ENCODE measurements at places on chromosomes 5 and 9. TPM values are rescaled to one million over a fixed set of nuclear protein-coding genes. Genes with fewer than 3 reads are reported as not detected.

DNA sequence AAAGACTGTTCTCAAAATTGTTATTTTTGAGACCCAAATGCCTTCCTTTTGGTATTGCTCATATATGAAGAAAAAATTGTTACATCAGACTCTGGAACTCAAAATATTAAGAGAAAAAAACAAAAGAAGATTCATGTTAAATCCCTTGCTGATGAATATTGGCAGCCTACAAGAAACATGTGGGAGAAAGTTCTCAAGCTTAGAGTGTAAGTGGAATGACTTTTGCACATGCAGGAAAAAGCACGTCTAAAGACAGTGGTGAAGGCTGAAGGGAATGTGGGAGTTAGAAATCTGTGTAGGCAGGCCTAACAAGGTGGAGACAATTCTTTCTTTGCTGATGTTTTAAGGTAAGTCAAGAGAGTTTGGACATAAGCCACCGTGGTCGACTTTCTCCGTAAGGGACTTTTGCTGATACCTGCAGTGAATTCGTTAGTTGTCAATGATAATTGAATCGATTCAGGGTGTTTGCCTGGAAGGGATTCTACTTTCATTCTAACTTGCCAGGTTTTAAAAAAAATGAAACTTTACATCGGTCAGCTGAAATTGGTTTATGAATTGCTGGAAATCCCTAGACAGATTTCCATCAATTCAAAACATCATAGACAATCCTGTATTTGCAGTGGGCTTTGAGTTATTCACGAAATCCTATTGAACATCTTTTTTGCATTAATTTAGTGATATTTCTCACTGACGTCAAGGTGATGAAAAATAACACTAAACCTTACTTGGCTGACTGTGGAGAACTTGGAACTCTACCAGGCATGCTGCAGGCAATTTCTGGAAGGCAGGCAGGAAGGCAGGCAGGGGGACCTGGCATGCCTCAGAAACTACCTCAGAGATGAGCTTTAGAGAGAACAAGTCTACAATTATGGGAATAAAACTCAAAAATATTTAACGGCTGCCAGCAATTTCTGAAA is 359.1 kb upstream of the ADAMTSL1 start:
- DNase-seq: no peak

DNA sequence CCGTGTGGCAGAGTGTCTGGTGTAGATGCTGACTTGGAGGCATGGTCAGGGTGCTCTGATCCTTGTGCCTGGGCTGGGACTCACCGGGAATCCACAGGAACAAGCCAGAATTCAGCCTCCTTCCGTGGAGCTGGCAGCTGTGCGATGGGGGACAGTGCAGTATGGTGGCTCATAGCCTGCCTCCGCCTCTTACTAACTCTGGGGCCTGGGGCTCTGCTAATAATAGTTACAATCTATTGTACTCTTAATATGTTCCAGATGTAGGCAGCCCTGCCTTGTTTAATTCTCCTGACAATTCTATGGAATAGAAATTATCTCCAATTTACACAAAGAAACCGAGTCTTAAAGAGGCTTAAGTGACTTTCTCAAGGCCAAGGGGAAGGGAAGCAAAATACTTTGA is 77.6 kb downstream of the PCDH1 start:
- DNase-seq: no peak

DNA sequence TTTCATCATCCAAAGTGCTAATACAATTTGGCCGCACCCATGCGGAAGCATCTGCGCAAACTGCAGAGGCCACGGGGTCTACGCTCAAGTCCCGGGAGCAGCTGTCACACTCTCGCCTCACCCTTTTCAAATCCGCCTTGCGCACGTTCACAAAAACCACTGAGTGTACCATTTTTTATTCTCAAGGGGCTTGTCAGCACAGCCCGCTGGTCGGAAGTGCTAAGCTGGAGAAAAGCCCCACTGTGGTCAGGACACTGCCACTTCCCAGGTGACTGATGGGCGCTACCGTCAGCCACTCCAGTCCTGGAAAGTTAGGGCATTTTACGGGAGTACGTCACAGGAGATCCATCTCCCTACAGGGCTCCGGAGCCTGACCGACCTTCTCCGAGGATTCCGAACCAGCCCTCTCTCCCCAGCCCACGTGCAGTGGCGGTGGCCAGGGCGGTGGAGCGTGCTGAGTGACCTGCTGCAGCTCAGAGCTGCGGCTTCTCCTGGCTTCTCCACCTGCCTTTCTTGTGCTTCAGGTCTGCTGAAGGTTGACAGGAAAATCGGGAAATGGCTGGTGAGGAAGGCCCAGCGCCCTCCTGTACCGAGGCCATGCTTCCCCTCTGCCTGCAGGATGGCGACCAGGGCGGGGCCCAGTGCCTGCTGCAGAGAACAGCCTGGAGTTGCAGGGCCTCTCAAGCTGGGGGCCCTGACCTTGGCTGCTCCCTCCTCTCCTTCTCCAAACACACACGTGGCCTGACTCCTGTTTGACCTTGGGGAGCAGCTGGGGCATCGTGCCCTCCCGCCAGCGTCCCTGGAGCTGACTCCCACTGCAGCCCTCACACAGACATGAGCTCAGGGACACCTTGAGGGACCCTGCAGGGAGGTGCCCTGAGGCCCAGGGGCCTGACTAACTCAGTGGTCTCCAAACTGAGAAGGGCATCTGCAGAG is 14.3 kb downstream of the RASGEF1C start:
- DNase-seq: no peak

- DNase-seq: no peak
Measured at GRCh38 chr9:72919246-72919945, 33.5 kb downstream of the ALDH1A1 start.

GRCh38 chr5:142640316-142641005 is 45.4 kb downstream of the FGF1 start:
- no peak for DNase-seq

DNA sequence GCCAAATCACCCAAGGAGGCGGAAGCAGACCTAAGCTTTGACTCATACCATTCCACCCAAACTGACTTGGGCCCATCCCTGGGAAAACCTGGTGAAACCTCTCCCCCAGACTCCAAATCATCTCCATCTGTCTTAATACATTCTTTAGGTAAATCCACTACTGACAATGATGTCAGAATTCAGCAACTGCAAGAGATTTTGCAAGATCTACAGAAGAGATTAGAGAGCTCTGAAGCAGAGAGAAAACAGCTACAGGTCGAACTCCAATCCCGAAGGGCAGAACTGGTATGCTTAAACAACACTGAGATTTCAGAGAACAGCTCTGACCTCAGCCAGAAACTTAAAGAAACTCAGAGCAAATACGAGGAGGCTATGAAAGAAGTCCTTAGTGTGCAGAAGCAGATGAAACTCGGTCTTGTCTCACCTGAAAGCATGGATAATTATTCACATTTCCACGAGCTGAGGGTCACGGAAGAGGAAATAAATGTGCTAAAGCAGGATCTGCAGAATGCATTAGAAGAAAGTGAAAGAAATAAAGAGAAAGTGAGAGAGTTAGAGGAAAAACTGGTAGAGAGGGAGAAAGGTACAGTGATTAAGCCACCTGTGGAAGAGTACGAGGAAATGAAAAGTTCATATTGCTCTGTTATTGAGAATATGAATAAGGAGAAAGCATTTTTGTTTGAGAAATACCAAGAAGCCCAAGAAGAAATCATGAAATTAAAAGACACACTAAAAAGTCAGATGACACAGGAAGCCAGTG is 15.8 kb upstream of the TTC23L start:
- DNase-seq: no peak

- DNase-seq: no peak
Measured at GRCh38 chr5:78644741-78645300, 3.8 kb downstream of the LHFPL2 start.

DNA sequence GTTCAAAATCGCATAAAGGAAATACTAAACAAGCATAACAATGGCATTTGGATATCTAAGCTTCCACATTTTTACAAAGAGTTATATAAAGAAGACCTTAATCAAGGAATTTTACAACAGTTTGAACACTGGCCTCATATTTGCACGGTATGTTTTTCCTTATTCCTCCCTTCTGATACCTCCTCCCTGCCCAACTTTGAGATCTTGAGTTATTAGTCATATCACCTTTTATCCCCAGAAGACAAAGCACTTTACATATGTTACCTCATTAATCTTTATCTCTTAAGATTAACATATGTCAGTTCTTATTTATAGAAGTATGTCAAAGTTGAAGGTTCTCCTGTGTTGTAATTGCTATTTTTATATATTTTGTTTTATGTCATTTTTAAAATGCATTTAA is 29.8 kb downstream of the TDRD7 start:
- DNase-seq: no peak

GRCh38 chr5:154286557-154286956 is 96.0 kb downstream of the GALNT10 start:
- no peak for DNase-seq

DNA sequence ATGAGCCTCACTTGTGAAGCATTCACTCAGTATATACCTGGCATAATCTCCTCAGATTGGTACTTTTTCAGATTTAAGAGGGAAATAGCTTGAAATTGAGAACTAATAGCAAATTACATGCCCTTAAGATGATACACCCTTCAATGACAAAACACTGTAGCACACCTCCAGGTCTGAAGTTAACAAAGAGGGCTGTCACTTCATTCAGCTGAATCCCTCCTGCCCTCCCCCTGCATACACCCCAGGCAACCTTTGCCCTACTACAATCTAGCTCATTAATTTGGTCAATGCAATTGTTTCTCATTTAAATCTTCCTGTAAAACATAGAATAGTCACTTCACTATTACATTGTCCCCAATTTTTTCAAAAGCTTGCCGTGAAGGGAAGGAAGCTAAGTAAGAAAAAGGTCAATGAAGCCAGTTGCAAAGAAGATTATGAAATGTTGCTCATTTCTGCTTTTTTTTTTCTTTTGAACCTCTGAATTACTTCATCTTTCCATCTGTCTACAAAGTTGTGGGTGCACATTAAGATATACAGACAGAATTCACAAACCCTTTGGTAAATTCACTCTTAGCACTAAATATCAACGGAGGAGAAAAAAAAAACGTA is 294.8 kb upstream of the PTGER4 start:
- DNase-seq: no peak

DNA sequence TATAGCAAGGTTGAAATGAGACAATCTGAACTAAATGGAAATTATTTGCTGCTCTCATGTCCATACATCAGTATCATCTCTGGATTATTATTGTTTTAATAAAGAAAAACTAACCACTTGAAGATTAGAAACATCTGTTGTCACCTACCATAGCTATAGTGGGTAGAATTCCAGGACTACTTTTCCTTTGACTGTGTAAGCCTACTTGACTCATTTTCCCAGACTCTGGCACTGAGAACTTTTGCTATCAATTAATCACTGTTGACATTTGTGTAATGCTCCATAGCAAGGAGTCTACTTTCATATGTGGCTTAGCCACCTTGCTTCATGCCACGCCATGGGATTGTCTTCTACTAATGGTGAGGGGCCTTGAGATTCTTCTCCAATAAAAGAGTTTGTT is 59.9 kb upstream of the ARRDC3 start:
- no peak for DNase-seq

DNA sequence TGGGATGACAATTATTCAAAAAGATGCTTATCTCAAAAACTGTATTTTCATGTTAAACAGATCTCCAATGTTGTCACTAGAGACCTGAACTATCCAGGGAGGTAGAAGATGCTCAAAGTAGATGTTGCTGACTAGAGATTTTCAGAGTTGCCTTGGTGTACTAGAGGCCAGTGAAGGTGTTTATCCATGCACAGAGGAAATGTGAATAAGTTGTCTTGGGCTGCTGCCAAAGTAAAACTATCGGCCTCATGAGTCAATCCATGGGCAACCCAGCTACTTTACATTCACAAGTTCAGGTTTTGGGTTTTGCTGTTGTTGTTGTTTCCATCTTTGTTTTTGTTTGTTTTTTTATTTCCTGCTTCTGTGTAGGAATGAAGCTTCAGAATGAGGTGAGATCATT is 141.1 kb upstream of the RANBP3L start:
- DNase-seq: no peak

DNA sequence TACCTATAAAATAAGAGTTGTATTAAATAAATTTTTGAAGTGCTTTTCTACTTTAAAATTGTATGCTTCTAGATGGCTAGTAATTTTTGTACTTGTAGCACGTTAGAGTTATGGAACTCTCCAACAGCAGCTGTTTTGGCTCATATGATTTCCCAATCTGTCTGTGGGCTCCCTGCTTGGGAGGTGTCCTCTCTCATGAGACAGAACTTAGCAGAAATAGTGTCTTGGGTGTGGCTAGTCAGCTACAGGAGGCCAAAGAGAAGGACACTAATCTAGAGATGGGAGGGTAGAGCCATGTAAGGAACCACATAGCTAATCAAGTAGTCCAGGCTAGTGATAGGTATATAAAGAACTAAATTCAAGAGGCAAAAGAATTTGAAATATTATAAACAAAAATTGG is 78.4 kb upstream of the DAB2 start:
- no peak for DNase-seq

- DNase-seq: no peak
Measured at GRCh38 chr5:89930591-89931392, 478.8 kb downstream of the CETN3 start.

- no peak for DNase-seq
Measured at GRCh38 chr9:108787690-108788048, 68.1 kb downstream of the ACTL7B start.

DNA sequence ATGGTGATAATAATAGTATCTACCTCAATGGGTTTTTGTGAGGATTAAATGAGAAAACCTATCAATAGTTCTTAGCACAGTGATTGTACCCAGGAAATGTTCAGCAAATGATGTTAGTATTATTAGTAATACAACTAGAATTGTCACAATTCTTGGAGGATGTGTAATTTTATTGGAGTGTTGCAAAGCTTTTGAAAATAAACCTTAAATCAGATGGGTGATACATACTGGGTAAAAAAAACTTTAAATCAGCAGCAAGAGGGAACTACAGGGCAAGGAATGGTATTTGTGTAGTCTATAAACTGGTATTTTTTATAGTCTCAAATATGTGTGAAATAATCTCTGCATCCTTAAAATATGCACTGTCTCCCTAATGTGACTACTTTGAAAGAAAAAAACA is 371.6 kb downstream of the PIK3R1 start:
- no peak for DNase-seq

DNA sequence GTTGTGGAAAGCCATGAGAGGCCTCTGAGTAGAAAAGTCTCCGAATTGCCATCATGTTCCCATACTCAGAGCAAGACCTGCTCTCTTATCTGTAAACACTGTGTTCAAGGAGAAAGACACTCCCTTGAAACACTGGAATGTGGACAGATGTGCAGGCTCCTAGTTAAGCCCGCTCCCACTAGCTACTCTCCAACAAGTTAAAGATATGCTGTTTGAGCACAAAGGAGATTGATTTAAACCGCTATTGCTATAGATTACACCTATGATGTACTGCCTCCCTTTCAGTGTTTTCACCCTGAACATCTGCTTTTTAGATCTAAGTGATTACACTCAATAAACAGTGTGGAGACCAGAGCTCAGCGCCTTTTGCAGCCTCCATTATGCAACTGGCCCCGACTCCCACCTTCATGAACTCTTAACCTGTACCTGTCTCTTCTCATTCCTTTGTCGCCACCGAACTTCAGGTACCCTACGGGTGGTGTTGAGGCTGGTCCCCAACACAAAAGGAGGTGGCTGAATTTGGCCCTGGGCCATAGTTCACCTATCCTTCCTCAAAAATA is 47.5 kb downstream of the TMEM245 start:
- DNase-seq: no peak

PCA3 gene
- total RNA-seq: not detected

C9orf153 gene
- total RNA-seq: 0.65 TPM

PHF24 gene
- total RNA-seq: 0.35 TPM

GCNT1 gene
- total RNA-seq: 8.8 TPM

NDST1 gene
- 70.1 TPM for total RNA-seq

ECSCR gene
- 2.7 TPM for total RNA-seq

SPATA31E1 gene
- 0.09 TPM for total RNA-seq

PCDHGC4 gene
- 2.4 TPM for total RNA-seq

NEUROG1 gene
- total RNA-seq: not detected

PLAC8L1 gene
- 0.92 TPM for total RNA-seq

SLC6A3 gene
- 0.46 TPM for total RNA-seq

SLIT3 gene
- total RNA-seq: 0.86 TPM

Data from H1 (cell line).